Dermis blood vessel endothelial cell (primary cell): ENCODE measurements at places on chromosomes 12 and 14. TPM values are rescaled to one million over a fixed set of nuclear protein-coding genes. Genes with fewer than 3 reads are reported as not detected.

CMKLR1 gene
- 0.19 and 1.0 TPM in 2 replicates for total RNA-seq

BCL11B gene
- under 0.01 and 0.05 TPM in 2 replicates for total RNA-seq

CD27 gene
- total RNA-seq, result not detected in 2 replicates

- DNase-seq, result no peak
Observed at GRCh38 chr12:3622822-3623690, 129.9 kb downstream of the CRACR2A start.

- no peak for DNase-seq
Observed at GRCh38 chr12:128796439-128797118, 27.2 kb downstream of the SLC15A4 start.

- no peak for DNase-seq
Observed at GRCh38 chr14:105817971-105818711, 291.8 kb downstream of the TMEM121 start.

DNA sequence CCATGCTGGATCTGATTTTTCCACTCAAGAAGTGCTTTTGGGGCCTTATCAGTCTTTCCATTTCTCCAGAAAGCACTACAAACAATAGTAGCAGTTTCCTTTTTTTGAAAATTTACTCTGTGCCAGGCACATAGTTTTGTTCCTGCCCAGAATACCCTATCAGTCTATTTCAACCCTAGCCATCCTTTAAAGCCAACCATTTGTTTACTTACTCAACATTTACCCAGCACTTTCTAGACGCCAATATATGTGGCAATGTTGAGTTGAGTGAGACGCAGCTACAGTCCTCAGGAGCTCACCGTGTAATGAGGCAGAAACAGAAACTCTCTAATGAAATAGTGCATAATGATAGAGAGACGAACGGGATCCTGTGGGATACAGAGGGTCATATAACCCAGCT is 32.9 kb upstream of the CHST11 start:
- no peak for DNase-seq

GRCh38 chr12:91211866-91212265 is 29.2 kb upstream of the DCN start:
- no peak for DNase-seq

DNA sequence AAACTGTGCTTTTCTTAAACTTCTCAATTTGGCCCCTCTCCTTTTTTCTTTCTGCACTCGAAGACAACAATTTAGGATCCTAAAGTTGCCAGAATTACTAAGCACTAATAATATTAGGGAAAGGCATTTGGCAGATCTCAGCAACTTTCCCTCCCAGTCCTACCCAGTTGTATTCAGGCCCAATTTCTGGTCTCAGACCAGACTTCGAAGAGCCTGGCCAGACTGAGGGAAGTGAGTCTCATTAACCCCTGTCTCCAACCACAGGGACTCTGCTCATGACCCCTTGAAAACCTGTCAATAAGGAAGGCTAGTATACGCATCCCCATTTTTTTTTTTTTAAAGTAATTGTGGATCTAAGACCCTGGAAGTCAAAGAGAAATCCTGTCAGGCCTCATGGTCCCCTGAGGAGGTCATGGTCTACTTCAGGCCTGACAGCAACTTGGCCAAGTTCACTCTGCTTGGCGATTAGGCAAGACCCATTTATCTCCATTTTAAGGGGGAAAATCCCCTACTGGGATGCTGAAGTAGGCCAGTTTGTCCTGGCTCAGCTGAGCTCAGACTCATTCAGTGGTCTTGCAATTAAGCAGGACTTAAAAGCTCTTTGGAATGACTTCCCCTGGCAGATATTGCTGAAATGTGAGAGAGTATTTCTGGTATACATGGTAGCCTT is 521.0 kb downstream of the FUT8 start:
- no peak for DNase-seq

DNA sequence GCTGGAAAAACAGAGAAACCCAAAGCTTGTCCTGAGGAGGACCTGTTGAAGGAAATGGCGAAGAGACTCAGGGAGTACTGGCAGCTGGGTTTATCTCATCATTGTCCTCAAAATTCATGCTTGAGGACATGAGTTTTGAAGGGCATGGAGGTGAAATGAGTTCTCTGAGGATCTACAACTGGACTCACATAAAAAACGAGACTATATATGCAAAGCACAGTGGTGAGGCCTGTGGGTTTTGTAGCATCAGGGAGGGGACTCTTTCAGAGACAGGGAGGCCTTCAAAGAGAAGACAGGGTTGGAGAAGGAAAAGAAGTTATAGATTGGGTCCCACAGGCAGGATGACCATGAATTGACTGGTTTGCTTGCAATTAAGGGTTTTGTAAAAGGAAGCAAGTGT is 71.3 kb upstream of the SCN8A start:
- DNase-seq, result no peak
